ENCODE measurements at places on chromosomes 11 and 22. TPM values are rescaled to one million over a fixed set of nuclear protein-coding genes. Genes with fewer than 3 reads are reported as not detected.

Gene MEI1
- 0.73 TPM for total RNA-seq

Gene FADS2
- total RNA-seq = 349 TPM

Gene UBE2L3
- 38.0 TPM for total RNA-seq

Gene PKNOX2
- total RNA-seq = 0.73 TPM
